ENCODE measurements at places on chromosomes 1 and 21.

- DNase-seq: peak; percentile 80
These were observed 270.0 kb downstream of the AKT3 start for GRCh38 chr1:243580072-243580471.

GRCh38 chr1:31782421-31783410 is 18.6 kb upstream of the ADGRB2 start:
- peak; percentile 23 for DNase-seq

GRCh38 chr21:45155910-45156309 is 81.5 kb downstream of the ADARB1 start:
- DNase-seq: no peak

DNA sequence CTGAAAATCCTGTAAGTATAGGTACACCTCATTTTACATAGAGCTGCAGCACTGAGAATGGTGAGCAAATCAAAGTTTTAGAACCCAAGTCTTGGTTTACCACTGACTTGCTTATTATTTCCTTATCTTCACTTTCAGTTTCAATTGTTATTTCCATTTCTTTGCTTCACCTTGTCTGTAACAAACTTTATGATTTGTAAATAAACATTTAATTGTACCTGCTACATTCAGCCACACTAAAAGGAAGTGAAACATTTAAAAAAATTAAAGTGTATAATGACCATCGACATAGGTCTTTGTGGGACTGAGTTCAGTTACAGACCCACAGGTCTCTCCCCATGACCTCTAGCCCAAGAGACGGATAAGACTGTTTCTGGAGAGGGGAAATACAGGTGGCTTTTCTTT is 34.4 kb downstream of the LGR6 start:
- no peak for DNase-seq

- no peak for DNase-seq
These were observed 34.5 kb upstream of the SLC5A9 start for GRCh38 chr1:48187969-48188563.

DNA sequence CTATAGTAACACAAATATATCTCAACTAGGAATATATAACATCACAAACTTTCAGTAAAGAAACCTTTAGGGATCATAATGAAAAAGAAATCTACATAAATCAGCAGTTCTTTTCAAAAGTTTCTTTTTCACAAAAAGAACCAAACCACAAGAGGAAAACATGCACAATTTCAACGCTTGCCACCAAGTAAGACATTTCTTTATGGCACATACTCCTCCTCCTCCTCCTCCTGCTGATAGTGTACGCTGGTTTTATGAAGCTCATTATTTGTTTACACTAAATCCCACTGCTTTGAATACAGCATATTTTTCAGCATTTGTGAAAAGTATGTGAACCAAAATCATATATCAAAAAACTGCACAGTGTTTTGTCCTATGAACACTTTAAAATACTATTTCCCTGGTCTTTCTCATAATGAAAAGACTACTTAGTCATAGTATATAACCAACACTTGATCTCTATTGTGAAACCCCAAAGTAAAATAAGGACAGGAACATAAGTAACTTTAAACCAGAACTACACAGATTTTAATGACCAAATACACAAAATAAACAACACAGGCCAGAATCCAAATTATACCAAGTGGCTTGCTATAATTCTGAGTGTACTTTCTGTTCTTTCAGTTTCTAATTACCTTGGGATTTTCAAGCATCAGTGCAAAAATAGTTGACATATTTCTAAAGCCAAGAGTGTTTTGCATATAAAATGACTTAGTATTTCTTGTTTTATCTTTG is 184.2 kb downstream of the EIF4G3 start:
- no peak for DNase-seq

GRCh38 chr21:25859235-25859929 is 124.6 kb downstream of the GABPA start:
- DNase-seq: no peak

GRCh38 chr1:245248231-245248731 is 93.5 kb downstream of the KIF26B start:
- no peak for DNase-seq

- no peak for DNase-seq
These were observed 7.6 kb downstream of the UBASH3A start for GRCh38 chr21:42411197-42411869.

- DNase-seq: no peak
These were observed 168.5 kb downstream of the PSMG1 start for GRCh38 chr21:39014747-39015146.

Measured in NCI-H446 treated with DMSO at 0.1 percent for 48 hours (cell line).